Renal cortical epithelial cell (primary cell): ENCODE measurements at places on chromosomes 2 and 18.

DNA sequence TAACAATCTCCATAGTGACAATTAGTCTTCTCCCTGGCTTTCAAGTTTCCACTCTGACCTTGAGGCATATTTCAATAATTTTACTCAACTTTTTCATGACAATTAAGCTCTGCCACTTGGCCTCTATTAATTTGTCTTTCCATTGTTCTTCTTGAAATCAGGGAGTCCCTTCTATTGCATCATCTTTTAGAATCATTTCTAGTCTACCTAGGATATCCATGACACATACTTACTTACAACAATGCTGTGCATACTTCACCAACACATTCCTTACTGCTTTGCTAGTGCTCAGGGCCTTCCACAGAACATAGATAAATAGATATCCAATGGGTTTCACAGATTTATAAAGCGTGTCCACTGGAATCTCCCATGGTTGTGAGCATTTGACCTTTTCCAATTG, 331.5 kb upstream of the LRP1B start:
- peak; percentile 60 for DNase-seq

- DNase-seq, result peak; percentile 59
These were observed 3.5 kb upstream of the ERICH2 start for GRCh38 chr2:170766693-170767092.

GRCh38 chr2:128788636-128789220, 470.1 kb upstream of the HS6ST1 start:
- no peak for DNase-seq

- no peak for DNase-seq
These were observed 105.5 kb downstream of the BCL2 start for GRCh38 chr18:63213936-63214671.

- no peak for DNase-seq
These were observed 326.7 kb downstream of the SUCLG1 start for GRCh38 chr2:84132370-84132769.

DNA sequence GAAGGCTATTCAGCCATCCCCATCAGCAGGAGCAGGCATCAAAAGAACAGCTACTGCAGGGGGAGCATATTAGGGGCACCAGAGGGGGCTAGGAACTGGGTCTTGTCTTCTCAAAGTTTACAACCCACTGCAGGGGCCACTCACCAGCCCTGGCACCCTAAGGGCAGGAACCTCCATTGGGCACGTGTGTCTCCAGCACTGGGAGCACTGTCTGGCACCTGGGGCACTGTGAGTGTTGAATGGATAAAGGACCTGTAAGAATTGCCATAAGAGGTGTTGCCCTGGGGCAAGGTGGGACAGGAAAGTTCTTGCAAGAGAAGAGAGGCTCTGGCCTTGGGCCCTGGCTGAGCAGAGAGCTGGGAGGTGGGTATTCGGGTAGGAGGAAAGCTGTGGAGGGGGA, 1.4 kb upstream of the STEAP3 start:
- no peak for DNase-seq

DNA sequence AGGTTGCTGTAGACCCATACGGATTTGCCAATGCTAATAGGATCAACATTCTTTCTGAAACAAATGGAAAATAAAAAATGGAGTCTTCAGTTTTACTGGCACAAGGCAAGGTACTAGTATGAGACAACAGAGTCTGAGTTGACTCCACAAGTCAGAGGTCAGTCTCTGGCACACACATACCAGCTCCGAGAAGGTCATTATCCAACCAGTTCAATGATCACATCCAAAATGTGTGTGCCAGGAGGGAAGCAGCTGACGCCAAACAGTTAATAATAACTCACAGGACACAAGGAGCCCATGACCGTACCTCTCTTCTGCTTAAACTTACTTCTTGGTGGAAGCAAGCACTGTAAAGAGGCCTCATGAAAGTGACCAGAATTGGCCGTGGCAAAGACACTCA, 528.6 kb downstream of the ZNF516 start:
- DNase-seq, result no peak

- no peak for DNase-seq
These were observed 13.3 kb downstream of the NEU4 start for GRCh38 chr2:241822264-241822623.

- DNase-seq, result no peak
These were observed 531.6 kb upstream of the SMIM21 start for GRCh38 chr18:75959150-75959549.

GRCh38 chr18:57223144-57223870, 76.4 kb downstream of the BOD1L2 start:
- peak; percentile 97 for DNase-seq

GRCh38 chr2:109079590-109079989, 49.4 kb upstream of the SH3RF3 start:
- DNase-seq, result no peak

DNA sequence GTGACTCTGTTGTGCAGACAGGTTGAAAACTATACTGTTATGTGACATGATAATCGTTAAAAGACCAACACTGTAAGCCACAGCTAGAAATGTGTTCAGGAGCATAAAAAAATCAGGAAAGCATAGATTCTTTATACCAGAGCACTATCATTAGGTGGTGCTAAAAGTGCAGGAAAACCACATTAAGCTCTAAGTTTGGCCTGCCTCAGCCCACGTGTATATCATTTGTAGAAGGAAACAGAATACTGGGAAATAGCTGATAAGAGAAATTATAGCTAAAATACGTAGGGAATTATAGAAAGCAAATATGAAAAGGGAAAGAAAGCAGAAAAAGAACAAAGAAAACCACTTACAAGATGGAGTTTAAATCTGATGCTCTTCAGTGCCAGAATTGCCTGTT, 26.5 kb upstream of the C2orf74 start:
- peak; percentile 36 for DNase-seq
